ENCODE measurements at places on chromosomes 1 and 21. TPM values are rescaled to one million over a fixed set of nuclear protein-coding genes. Genes with fewer than 3 reads are reported as not detected.
A peak's percentile ranks its signal among the peaks of the same experiment; 100 is the strongest.

GRCh38 chr1:43994794-43995790 is 3.7 kb downstream of the CCDC24 start:
- peak; percentile 36 for DNase-seq

DNA sequence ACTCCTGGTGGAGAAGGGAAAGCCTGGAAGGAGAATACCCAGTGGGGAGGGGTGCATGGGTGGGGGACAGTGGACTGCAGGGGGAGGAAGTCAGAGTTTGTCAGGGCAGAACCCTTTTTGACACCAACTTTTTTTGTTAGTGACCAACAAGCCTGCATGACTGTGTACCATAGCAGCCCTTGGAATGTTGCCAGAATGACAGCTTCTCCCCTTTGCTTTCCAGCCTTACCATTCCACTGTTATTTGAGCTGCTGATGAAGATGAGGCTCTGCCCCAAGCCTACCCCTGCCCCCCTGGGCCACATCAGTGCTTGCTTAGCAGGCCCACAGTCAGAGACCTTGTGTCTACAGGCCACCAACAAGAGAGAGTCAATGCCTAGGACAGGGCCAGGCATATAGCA is 341.2 kb downstream of the HHAT start:
- no peak for DNase-seq

DNA sequence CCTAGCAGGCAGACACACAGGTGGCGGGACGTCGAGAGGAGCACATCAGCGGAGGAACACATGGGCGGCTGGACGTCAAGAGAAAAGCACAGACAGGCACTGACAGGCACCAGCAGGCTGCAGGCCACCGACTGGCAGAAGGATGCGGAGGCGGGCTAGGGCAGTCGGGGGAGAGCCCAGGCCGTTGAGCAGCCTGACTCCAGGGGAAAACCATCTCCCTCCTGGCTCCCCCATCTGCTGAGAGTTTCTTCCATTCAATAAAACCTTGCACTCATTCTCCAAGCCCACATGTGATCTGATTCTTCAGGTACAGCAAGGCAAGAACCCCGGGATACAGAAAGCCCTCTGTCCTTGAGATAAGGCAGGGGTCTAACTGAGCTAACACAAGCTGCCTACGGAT is 25.5 kb downstream of the B3GALT5 start:
- DNase-seq = no peak

DNA sequence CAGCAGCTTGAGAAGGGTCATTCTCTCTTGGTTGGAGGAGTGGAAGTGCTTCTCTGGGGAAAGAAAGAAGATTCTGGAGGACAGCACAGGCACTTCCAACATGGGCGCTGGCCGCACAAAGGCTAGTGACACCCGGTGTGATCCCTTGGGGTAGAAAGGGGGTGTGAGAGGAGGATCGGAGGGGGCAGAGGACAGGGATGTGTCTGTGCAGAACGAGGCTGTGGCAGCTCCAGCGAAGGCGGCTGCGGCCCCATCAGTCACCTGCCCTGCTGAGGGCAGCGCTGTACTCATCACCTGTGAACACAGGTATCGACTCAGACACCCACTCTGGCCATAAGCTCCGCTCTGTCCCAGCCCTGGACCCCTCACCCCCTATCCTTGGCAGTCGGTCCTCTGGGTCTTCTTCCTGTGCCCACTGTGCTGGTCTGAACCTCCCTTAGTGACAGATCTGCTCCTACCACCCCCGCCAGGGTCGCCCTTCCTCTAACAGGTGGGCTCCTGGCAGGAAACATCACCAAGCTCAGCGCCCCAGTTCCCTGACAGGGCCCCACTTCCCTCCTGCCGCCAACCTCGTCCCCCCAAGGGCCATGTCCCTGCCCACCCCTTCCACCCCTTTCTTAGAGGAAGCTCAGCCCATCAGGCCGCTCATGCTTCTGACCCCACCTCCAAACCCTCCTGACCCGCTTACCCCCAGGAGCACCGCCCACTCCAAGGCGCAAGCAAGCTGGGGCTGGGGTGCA is 20.1 kb downstream of the TP73 start:
- DNase-seq = no peak

DNA sequence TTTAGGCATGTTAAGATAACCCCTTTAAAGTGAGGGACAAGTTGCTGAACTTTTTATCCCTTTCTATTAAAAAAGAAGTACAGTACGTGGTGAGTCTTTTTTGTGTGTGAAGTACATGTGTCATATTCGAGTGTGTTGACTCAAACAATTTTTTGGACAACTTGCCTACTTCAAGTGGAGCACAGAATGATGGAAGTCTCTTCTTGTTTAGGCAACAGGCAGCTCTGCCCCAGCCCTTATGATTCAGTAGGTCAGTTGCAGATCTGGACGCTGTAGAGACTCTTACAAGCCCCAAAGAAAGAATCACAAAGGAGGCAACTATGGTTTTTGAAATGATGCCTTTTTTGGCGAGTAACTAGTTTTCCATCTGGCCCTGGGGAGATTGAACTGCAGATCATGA is 14.4 kb upstream of the ZFP69B start:
- no peak for DNase-seq

DNA sequence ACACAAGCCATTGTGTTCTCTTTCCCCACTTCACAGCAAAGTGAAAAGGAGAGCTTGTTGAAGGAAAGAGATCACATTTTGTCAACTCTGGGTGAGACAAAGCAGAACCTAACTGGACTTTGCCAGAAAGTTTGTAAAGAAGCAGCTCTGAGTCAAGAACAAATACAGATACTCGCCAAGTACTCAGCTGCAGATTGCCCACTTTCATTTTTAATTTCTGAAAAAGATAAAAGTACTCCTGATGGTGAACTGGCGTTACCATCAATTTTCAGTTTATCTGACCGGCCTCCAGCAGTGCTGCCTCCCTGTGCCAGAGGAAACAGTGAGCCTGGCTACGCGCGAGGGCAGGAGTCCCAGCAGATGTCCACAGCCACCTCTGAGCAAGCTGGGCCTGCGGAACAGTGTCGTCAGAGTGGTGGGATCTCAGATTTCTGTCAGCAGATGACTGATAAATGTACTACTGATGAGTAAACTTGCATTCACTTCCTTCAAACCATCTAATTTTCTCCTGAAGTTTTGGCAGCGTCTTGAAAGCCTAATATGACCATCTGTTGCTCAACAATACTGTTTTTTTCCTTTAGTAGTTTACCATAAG is 43.7 kb downstream of the BACH1 start:
- DNase-seq = peak; percentile 2

DNA sequence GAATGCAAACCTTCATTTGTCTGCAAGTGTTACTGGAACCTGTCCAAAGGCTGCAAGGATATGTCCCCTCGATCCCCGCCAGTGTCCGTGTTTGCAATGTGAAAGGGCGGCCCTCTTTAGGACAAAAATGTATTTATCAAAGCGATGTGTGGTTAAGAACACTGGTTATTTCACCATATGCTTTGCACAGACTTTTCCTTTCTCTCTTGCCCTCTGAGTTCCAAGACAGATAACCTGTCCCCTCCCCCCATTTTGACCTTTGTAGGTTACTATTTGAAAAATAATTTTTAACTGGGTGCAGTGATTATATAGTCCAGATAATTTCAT is 1.8 kb downstream of the CHRM3 start:
- DNase-seq = no peak

DNA sequence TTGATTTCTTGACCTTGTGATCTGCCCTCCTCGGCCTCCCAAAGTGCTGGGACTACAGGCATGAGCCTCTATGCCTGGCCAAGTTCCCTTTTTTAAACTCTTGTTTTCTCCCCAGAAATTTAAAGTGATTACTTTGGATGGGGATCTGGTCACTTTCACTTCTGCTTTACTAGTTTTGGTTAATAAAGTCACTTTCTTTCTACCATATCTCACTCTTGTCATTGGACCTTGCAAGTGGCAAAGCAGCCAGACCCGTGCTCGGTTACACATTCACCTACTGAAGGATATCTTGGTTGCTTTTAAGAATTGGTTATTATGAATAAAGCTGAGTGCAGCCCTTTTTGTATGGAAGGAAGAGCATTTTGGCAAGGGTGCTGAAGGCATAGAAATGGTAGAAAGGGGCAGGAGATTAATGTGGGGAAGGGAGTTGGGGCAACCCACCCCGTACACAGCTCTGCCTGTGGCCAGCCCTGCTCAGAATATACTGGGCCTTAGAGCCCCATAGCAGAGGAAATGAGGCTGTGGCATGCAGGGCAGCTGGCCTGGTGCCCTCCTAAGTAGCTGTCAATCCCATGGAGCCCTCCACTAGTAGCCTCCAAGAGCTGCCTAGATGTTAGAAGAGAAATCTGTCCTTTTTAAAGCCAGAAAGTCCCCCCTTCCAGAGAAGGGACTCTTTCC is 40.7 kb downstream of the CD2 start:
- DNase-seq = no peak

GRCh38 chr1:147897029-147897752 is 5.4 kb upstream of the GJA8 start:
- DNase-seq = no peak

The ELAPOR1 gene
- polyA plus RNA-seq = 0.52 TPM

DNA sequence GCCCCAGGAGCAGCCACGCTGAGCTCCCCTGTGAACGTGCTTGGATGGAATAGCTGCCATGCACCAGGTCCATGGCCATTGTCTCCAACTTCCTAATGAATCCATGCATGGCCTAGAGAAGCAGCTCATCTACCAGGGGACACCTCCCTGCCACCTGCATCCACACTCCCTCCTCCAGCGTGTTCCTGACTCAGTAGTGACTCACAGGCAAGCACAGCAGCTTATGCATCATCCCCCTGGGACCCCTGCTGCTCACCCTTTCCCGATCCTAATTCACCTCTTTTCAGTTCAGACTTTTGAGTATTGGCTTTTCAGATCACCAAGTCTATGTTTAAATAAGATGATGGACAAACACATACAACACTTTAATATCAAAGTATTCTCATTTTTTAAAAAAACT is 39.9 kb upstream of the TADA1 start:
- no peak for DNase-seq

The OR2T34 gene
- not detected for polyA plus RNA-seq

DNA sequence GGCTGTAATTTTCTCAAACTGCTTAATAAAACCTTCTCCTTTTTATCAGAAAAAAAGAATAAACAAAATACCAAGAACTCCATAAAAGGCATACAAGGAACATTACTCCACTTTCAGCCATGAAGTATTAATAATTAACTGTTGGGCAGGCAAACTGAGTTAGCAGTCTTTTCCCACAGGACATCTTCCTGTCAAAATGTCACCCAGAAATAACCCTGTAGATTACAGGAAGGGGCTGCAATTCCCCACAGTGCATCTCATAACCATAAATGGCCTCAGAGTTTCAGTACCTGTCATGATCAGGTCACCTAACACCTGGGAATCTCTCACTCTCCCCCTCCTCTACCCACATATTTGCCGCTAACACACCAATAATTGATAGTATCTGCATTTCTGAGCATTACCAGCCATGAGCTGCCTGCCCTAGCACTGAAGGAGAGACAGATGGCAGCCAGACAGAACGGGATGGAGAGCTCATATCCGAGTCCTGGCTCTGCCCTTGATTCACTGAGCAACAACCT is 475.0 kb downstream of the SMYD3 start:
- DNase-seq = no peak

The VASH2 gene
- 4.7 TPM for polyA plus RNA-seq

GRCh38 chr21:42304556-42305454 is 10.4 kb downstream of the TFF3 start:
- DNase-seq = no peak

The COPA gene
- 80.3 TPM for polyA plus RNA-seq

GRCh38 chr1:6638226-6638625 is 13.6 kb downstream of the THAP3 start:
- DNase-seq = no peak

The KRTAP7-1 gene
- not detected for polyA plus RNA-seq

The PRRX1 gene
- polyA plus RNA-seq = not detected

GRCh38 chr1:156804572-156805243 is 11.9 kb downstream of the SH2D2A start:
- no peak for DNase-seq

The SPRR1B gene
- not detected for polyA plus RNA-seq

- no peak for DNase-seq
These were observed 14.3 kb downstream of the LRP8 start for GRCh38 chr1:53313556-53313955.

DNA sequence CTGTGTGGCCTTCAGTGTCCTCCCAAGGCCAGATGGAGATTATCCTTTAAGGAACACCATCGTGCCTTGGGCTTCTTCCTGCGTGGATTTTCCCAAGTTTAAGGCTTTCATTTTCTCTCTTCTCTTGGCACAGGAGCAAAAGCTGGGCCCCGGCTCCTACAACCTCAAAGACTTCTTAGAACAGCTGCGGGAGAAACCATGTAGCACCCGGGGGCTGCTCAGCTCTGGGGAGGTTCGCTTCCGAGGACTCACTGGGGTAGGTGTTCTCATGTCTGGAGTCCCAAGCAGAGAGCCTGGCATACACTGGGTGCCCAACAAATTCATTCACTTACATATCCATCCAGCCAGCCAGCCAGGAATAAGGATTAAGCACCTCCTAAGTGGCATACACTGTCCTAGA is 6.6 kb upstream of the TTC22 start:
- no peak for DNase-seq

The DNAJC16 gene
- 5.5 TPM for polyA plus RNA-seq

GRCh38 chr1:244439391-244440032 is 12.2 kb downstream of the ADSS2 start:
- DNase-seq = no peak

DNA sequence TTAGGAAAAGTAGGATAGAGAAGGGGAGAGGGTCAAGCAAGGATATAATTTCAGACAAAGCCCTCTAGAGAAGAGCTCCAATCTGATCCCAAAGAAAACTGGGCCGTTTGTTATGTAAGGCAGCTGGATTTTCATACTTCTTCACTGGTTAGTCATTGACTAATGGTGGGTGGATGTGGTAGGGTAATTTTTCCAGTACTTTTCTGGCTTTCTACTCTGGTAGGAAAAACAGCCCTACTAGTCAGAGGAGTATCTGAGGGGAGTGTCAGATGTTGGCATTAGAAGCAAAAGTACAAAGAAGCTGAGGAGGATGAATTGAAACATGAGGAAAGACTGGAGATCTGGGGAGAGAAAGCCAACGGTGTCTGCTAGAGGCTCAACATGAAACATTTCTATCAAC is 145.3 kb downstream of the TNFSF18 start:
- DNase-seq = no peak

The TCP10L gene
- 0.30 TPM for polyA plus RNA-seq

- peak; percentile 5 for DNase-seq
These were observed 6.1 kb downstream of the HSPA13 start for GRCh38 chr21:14376854-14377253.

Data from A549 (cell line).